ENCODE measurements at places on chromosomes 1 and 21.

- no peaks in the 10 kb centered on the region for H3K4me1 ChIP-seq
- no peak overlapping the region for H3K27ac ChIP-seq
- H3K27me3 ChIP-seq: no peaks in the 10 kb centered on the region
- no peak for DNase-seq
- H3K4me3 ChIP-seq: no peak overlapping the region
Measured at GRCh38 chr21:41446586-41446985, 20.5 kb downstream of the MX1 start.

DNA sequence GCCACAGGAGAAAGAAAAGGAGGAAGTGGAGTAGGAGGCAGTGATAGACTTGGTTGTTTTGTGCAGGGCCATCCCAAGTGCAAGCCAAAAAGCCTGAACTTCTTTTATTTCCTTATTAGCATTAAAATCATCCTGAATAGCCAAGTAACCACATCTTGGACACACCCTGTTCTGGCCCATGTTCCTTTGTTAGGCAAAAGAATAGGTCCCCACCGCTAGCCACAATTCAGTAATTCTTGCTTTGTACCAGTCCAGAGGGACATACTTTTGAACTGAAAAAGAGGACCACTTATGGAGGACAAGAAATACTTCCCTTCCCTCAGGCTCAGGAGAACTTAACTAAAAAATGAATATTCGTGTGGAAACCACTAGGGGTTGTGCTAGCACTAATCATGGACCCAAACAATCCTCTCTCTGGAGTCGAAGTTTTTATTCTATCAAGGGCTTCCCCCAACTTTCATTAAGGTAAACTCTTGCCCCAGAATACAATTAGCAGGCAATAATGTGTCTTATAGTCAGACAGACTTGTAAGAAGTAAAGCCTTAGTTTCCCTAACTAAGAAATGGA lies 19.4 kb downstream of the TNFSF4 start:
- H3K27ac ChIP-seq: no peak overlapping the region
- no peaks in the 10 kb centered on the region for H3K36me3 ChIP-seq
- H3K27me3 ChIP-seq: no peaks in the 10 kb centered on the region
- no peak for DNase-seq
- H3K4me1 ChIP-seq: 0 out of 2 replicates have a peak, but pooled peaks cover 3% of the 10 kb centered on the region

GRCh38 chr1:94207695-94208094 lies 29.7 kb downstream of the ARHGAP29 start:
- H3K4me1 ChIP-seq: no peaks in the 10 kb centered on the region
- H3K36me3 ChIP-seq: no peaks in the 10 kb centered on the region
- no peak overlapping the region for H3K4me3 ChIP-seq
- no peak for DNase-seq

GRCh38 chr1:11908095-11908675 lies 18.0 kb downstream of the KIAA2013 start:
- H3K4me1 ChIP-seq: no peaks in the 10 kb centered on the region
- H3K36me3 ChIP-seq: no peaks in the 10 kb centered on the region

GRCh38 chr1:152442301-152442700 lies 28.2 kb upstream of the CRNN start:
- H3K27me3 ChIP-seq: no peaks in the 10 kb centered on the region
- H3K27ac ChIP-seq: no peak overlapping the region
- DNase-seq: no peak

GRCh38 chr1:228469413-228470162 lies 17.6 kb upstream of the RNF187 start:
- peaks cover 31% of the 10 kb centered on the region for H3K4me1 ChIP-seq
- H3K27me3 ChIP-seq: no peaks in the 10 kb centered on the region
- H3K4me3 ChIP-seq: no peak overlapping the region
- DNase-seq: no peak
- H3K36me3 ChIP-seq: no peaks in the 10 kb centered on the region
- H3K27ac ChIP-seq: no peak overlapping the region

DNA sequence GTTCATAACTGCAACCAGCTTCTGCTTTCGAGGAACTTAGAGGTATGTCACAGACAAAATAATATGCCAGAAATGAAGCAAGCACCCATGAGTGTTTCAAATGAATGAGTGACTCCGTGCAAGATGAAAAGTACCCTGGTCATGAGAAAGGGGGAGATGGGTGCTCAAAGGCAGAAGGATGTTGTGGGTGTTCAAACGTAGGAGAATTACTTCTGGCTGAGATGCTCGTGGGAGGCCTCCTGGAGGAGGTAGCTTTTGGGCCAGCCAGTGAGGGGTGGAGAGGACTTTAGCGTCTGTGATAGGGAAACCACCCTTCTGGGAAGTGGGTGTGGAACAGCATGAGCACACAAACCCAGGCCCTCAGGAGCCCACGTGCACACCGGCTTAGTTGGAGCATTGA lies 113.8 kb downstream of the SYF2 start:
- no peaks in the 10 kb centered on the region for H3K4me1 ChIP-seq
- no peaks in the 10 kb centered on the region for H3K27me3 ChIP-seq
- no peak overlapping the region for H3K4me3 ChIP-seq
- H3K27ac ChIP-seq: no peak overlapping the region
- H3K36me3 ChIP-seq: no peaks in the 10 kb centered on the region
